ENCODE measurements at places on chromosomes 16 and 17. TPM values are rescaled to one million over a fixed set of nuclear protein-coding genes. Genes with fewer than 3 reads are reported as not detected.

DNAH9 gene
- 4.7 TPM for polyA plus RNA-seq

CCL5 gene
- 1.4 TPM for polyA plus RNA-seq

KRTAP4-3 gene
- not detected for polyA plus RNA-seq

EVI2B gene
- polyA plus RNA-seq, result 3.4 TPM

HSPB9 gene
- polyA plus RNA-seq, result 0.17 TPM

CACNG3 gene
- polyA plus RNA-seq, result not detected

PRAC2 gene
- polyA plus RNA-seq, result not detected

SLC2A4 gene
- 2.0 TPM for polyA plus RNA-seq

CHRNE gene
- polyA plus RNA-seq, result 1.4 TPM

KDM6B gene
- polyA plus RNA-seq, result 18.3 TPM

PPM1E gene
- polyA plus RNA-seq, result 3.1 TPM

RUNDC3A gene
- polyA plus RNA-seq, result 2.3 TPM

NPIPA7 gene
- 6.8 TPM for polyA plus RNA-seq

HOXB1 gene
- polyA plus RNA-seq, result 0.26 TPM

SEPTIN1 gene
- polyA plus RNA-seq, result 1.7 TPM

HBZ gene
- polyA plus RNA-seq, result 1.1 TPM

ST6GALNAC1 gene
- 0.18 TPM for polyA plus RNA-seq

CDH15 gene
- polyA plus RNA-seq, result 1.4 TPM

EFCAB13 gene
- 6.5 TPM for polyA plus RNA-seq

KRTAP3-1 gene
- polyA plus RNA-seq, result not detected

TMEM256 gene
- polyA plus RNA-seq, result 82.4 TPM

GPRC5B gene
- polyA plus RNA-seq, result 115 TPM

DRC3 gene
- polyA plus RNA-seq, result 13.4 TPM

Data from right renal cortex interstitium (tissue), 3 donors.